Activated CD8-positive, alpha-beta memory T cell treated with anti-CD3 and anti-CD28 coated beads for 24 hours (primary cell): ENCODE measurements at places on chromosomes 4 and X.
A peak's percentile ranks its signal among the peaks of the same experiment; 100 is the strongest.

DNA sequence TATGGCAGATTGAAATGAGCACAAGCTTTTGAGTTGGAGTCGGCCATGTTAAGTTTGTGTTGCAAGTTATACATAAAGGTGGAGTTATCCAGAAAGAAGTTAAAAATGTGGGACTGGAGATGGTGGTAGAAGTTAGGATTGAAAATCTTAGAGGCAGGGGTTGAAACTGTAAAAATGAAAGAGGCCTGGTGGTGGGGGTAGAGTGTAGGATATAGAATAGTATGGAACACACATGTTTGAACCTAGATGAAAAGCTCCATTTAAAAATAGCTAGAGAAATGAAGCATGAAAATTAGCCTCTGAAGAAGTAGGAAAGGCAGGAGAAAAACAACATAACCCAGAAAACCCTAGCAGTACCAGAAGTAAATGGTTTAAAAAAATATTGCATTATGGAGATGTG is 131.8 kb upstream of the ENPEP start:
- DNase-seq = no peak

DNA sequence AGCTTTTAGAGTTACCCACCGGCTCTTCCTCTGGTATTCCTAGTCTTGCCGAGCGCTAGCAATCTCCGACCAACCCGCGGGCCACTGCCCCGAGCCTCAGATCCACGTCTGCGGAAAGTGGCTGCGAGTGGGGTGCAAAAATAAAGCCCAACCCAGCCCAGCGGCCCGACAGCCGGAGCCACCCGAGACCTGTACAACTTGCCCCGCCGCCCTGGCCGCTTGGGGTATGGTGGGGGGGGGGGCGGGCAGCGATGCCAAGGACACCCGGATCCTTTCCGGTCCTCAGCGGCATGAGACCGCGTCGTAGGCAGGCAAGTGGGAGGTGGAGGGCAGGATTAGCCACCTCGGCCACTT is 1.6 kb downstream of the SLITRK4 start:
- DNase-seq = no peak

- no peak for DNase-seq
These were observed 195.6 kb upstream of the KLF3 start for GRCh38 chr4:38468339-38468866.

- DNase-seq = no peak
These were observed 198.0 kb upstream of the LEF1 start for GRCh38 chr4:108366716-108367115.

GRCh38 chrX:19906293-19906692 is 18.9 kb upstream of the SH3KBP1 start:
- DNase-seq = no peak

DNA sequence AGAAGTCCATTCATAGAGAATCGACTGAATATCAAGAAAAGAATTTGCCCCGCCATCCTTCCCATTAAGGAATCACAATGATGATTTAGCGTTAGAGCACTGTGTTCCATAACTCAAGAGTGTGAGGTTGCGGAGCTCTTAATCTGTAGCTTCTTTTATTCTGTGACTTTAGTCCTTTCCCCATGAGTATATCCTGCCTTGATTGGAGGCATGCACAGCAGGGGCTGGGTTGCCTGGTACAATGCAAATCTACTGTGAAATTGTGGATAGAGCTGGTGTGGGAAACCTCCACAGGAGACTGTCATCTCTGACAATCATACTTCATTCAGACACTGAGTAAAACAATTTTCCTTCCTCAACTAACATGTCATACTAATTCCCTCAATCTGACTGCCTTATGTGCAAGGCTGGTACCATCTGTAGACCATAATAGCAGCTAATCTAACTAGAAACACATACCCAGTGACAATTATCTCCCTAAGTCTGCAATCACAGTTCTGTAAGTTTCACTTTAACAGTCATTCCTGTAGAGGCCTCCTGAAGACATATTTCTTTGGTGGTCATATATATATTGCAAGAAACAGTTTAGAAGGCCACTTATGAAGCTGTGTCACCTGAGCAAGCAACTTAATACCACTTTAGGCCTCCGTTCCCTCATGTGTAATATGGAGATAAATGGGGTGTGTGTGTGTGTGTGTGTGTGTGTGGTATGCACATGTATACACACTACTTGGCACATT is 355.2 kb upstream of the FAM241A start:
- DNase-seq = no peak

DNA sequence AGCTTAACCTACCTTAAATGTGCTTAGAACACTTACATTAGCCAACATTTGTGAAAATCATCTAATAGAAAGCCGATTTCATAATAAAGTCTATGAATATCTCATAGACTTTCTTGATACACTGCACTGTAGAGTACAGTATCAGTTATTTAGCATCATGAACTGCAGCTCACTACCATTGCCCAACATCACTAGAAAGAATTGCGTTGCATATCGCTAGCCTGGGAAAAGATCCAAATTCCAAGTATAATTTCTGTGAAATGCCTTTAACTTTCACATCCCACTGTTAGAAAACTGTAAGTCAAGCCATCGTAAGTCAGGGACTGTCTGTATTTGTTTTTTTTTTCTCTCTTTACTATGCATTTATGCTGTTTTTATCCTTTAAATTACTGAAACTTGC is 918.6 kb upstream of the PABPC4L start:
- DNase-seq = no peak

GRCh38 chr4:82508806-82509428 is 52.9 kb downstream of the TMEM150C start:
- DNase-seq = no peak

GRCh38 chrX:17021851-17022604 is 75.6 kb downstream of the REPS2 start:
- no peak for DNase-seq

DNA sequence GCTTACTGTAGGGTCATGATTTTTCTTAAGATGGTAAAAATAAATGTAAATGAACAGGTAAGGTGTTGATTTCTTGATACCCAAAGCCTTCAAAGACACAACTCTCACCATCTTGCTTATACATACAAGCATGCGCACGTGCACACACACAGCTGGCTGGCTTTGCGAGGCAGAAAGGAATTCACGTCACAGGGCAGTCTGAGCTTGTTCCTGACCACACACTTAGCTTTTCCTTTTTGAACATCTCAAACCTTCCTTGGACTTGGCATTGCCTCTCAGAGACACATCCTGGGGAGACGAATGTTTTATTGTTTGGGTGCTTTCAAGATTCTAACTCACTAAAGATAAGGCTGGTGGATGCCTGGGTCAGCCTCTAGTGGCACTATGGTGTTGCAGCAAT is 175.0 kb downstream of the NHS start:
- peak; percentile 46 for DNase-seq
